Smooth muscle cell of the umbilical artery (primary cell): ENCODE measurements at places on chromosomes 4 and X. TPM values are rescaled to one million over a fixed set of nuclear protein-coding genes. Genes with fewer than 3 reads are reported as not detected.

CSN2 gene
- not detected in 2 replicates for total RNA-seq

CTAG2 gene
- 0.65 and 3.3 TPM in 2 replicates for total RNA-seq

NPY5R gene
- total RNA-seq, result not detected in 2 replicates

MAGEA1 gene
- not detected in 2 replicates for total RNA-seq

PABPC1L2A gene
- not detected in 2 replicates for total RNA-seq
